ENCODE measurements at places on chromosomes 7 and 10.

DNA sequence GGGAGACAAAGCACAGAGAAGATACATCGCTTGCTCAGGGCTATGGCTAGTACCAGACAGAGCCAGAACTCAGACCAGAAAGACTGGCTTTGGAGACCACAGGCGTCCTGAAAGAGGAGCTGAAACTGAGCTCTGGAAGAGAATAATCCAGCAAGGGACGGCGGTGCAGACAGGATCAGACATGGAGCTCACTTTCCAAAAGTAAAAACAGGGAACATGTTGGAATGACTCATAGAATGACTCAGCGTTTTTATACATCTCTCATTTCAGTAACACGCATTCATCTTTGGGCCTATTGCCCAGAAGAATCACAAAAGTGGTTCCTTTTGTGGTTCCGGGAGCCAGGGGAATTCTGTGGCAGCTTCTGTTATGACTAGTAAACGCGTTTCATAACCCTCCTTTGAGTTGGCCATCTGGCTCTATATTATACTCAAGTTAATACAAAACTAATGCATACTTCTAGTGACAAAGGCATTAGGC is 37.2 kb downstream of the PLEKHS1 start:
- DNase-seq: no peak

DNA sequence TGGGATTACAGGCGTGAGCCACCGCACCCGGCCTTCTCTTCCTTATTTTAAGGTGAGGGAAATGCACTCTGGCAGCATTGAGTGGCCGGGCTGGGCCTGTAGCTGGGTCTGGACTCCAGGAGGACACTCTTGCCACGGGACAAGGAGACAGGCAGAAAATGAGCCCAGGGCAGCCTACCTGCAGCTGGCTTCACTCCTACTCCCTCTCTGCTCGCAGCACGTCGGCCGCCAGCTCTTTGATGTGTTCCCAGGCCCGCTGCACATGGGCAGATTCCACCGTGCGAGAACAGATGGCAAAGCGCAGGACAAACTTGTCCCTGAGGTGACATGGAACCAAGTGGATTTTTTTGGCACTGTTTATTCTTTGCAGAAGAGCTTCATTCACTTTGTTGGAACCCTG is 12.9 kb upstream of the FIGNL1 start:
- DNase-seq: no peak

DNA sequence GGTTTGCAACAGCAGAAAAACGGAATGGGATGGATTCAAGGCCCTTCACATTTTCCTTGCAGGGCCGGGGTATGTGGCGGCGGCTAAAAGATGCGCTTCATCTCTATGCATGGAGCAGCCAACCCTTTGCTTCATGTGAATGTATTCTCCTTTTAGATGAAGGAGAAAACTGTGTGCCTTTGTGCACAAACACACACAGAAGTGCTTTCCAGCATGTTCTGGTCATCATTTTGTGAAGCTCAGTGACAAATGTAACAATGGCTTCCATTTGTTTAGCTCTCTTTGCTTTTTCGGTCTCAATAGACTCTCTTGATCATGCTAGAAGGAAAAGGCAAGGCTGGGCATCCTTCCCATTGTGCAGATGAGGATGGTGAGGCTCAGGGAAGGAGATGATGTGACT is 161.7 kb upstream of the MKI67 start:
- DNase-seq: no peak

DNA sequence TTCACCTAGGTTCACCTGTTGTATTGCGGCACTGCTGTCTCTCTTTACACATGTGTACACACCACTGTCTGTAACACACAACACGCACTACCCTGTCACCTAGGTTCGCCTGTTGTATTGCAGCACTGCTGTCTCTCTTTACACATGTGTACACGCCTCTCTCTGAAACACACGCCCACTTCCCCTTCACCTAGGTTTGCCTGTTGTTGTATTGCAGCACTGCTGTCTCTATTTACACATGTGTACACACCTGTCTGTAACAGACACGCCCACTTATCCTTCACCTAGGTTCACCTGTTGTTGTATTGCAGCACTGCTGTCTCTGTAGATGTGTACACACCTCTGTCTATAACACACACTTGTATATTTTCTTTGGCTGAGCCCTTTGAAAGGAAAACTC is 51.5 kb downstream of the WDR37 start:
- DNase-seq: no peak

- DNase-seq: no peak
Observed at GRCh38 chr10:110415809-110416208, 81.9 kb upstream of the DUSP5 start.

DNA sequence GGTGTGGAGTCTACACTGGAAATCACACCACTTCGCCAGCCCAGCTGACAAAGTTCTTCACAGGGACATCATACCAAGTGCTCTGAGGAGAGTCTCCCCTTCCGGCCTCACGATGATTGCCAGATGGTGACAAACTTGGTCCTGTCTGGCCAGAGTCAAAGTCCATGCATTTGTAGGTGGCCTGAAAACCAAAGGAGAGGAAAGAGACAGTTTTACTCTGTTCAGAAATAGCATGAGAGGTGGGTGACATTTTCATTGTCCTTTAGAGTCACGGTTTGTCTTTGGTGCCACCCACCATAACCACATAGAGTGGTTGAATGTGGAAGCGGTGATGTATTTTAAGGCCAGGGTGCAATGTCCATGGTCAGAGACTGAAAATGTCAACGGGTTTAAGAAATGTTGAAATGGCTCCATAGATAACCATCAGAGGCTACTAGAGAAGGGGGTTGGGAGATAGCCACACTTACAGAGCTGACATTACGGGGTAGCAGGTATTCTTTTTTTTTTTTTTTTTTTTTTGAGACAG is 33.0 kb downstream of the BTBD16 start:
- DNase-seq: no peak

- no peak for DNase-seq
Observed at GRCh38 chr10:86661161-86662025, 6.9 kb upstream of the LDB3 start.

DNA sequence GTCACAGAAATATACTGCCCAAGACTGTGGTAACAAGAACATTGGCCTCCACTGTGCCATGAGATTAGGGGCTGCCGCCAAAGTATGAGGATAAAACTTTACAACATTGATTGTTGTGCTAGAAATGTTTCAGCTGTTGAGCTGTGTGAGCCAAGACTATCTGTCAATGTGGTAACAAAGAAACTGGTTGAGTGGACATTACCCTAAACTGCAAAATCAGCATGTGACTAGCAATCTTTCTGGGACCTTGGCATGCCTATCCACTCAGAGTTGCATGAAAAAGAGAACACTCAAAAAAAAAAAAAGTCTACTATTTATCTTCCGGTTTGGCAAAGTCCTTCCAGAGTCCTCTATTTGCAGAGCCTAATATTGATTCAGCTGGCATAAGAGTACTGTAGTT is 605.6 kb upstream of the CNTNAP2 start:
- DNase-seq: no peak

GRCh38 chr7:137953043-137953664 is 48.7 kb downstream of the CREB3L2 start:
- DNase-seq: no peak

DNA sequence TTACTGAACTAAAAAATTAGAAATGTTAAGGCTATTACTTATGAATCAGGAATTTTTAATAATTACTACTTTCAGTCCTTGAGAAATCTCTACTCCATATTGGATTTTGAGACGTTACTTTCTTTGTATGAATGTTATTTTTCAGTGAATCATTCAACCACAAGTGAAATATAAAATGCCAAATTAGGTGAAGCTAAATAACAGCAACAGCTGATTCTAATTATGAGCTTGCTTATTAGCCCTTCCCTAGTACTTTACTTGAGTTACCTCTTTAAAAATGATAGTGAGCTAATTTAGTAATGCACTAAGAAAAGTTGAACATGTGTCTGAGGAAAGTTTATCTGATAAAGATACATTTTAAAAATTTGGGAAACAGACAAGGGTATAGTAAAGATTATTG is 51.4 kb downstream of the PCGF5 start:
- DNase-seq: no peak

DNA sequence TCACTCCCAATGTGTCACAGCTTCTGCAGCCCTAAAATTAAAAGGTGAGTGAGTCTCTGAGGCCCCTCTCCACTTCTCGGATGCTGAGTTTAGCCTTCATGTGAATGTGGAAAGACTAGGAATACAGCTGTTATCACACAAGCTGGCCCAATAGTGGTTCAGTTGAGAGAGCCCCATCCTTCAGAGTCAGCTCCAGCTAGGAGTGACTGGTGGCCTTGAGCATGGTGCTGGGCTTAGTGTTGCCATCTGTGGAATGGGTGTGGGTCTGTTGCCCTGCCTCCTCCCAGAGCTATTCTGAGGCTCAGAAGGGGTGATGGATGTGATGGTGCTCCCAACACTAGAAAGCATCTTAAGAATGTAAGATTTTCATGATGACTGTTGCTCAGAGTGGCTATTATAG is 55.8 kb downstream of the FIGNL1 start:
- DNase-seq: no peak

GRCh38 chr10:126384269-126384873 is 3.9 kb downstream of the ADAM12 start:
- no peak for DNase-seq

DNA sequence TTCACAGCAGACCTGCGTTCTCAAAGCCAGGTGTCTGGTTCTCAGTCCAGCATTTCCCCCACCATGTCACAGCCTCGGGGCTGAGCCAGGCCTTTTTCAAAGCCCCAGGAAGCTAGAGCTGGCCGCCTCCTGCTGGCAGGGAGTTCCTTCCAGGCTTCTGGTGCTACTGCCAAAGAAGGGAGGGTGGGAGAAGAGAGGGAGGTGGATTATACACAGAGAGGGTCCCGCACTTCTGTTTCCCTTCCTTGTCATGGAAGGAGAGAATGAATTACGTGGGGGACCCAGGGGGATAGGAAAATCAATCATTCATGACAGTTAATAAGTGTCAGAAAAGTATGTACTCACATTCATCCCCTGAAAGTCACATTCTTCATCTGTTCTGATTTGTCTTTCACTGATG is 600 bp upstream of the LGI1 start:
- DNase-seq: no peak

DNA sequence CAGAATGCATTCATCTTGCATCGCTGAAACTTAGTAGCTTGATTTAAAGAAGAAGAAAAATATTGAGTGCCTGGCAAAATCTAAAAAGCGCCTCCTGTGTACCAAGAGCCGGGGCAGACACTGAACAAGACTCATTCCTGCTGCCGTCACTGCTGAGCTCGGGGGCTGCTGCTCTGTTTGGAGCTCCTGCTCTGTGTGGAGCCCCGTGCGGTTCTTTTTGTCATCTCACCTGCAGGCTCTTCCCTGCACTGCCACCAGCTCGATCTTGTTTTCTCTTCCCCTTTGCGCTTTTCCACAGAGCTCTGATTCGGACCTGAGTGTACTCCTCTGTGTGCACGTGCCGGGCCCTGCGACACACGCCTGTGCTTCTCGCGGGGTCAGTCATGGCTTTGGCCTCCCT is 462.1 kb upstream of the DPP6 start:
- no peak for DNase-seq

- no peak for DNase-seq
Observed at GRCh38 chr10:93198401-93199131, 124.9 kb downstream of the CYP26A1 start.

- DNase-seq: no peak
Observed at GRCh38 chr7:112286250-112287086, 80.0 kb downstream of the ZNF277 start.

- no peak for DNase-seq
Observed at GRCh38 chr7:159006610-159007130, 138.0 kb downstream of the VIPR2 start.

DNA sequence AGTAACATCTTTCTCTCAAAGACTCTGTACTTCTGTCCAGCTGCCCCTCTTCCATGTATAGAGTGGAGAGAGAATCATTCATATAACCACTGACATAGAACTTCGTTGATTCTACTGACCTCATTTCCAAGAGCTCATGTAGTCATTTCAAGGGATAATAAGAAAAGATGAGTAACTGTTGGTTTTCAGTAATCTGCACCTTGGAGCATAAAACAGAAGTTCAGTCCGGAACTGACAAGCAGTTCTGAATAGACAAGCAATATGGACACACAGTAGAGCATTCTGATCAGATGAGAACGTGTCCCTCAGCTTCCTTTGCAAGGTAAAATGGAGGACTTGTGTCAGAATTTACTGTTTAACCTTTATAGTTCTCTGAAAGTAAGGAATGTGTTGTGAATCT is 847.1 kb downstream of the REEP3 start:
- DNase-seq: no peak

GRCh38 chr7:39360038-39360437 is 206.2 kb upstream of the YAE1 start:
- DNase-seq: no peak

DNA sequence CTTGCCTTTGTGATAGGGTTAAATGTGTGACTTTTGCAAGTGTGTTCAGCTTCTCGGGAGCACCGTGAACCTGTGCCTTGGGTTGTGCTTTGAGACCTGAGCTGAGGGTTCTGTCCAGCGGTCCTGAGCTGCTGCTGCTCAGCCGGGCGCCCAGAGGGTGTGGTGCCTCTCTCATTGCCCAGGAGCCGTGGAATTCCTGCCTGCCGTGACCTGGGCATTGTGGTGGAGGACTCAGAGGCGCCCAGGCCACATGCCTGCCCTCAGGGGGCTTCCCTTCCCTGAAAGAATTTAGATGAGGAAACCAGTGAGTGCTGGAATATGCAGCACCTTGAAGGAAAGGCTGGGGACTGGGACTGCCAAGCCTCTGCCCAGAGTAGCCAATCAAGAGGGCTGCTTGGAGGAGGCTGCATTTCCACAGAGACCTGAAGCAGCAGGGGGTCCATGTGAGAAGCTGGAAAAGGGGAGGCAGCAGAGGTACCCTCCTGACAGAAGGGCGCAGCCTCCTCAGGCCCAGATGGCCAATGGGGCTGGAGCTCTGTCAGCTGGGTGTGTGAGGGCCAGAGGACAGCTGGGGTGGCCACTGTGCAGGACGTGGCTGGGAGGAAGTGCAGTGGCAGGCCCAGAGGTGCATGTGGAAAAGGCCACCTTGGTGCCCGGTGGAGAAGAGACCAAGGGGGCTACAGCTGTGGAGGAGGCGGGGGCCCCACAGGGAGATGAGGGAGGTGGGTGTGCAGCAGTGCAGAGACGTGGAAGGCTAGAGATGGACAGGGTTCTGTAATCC is 107.3 kb downstream of the NKX6-2 start:
- no peak for DNase-seq

- DNase-seq: no peak
Observed at GRCh38 chr7:30474893-30475292, 3.7 kb downstream of the NOD1 start.

DNA sequence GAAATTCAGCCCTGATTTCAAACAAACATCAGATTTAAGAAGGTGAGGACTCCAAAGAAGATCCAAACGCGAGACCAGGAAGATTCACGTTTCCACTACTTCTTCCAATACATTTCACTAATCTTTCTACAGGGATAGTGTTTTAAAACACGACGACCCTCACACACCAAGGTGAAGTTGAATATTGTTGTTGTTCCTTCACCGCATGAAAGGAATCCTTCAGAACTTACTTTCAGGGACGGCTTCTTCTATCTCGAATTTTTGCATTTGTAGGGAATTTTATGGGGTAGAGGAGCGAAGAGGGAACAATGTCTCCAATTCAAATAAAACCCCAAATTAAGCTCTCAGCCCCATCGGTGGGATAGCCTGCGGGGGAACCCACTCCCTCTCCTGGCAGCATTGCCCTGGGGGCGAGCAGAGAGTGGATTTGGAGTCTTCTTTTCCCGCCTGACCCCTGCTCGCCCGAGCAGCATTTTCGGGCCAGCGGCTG is 1.5 kb upstream of the GATA3 start:
- no peak for DNase-seq

- DNase-seq: peak; percentile 15
Observed at GRCh38 chr7:21642422-21642821, 99.6 kb downstream of the DNAH11 start.

GRCh38 chr10:110016039-110016438 is 8.3 kb downstream of the ADD3 start:
- peak; percentile 48 for DNase-seq

- no peak for DNase-seq
Observed at GRCh38 chr7:139426258-139427028, 57.0 kb downstream of the KLRG2 start.

Data from neuronal stem cell (in vitro differentiated cells).